Activated T-helper 17 cell treated with anti-CD3 and anti-CD28 coated beads, Interleukin-2, amount 50 U/mL, for 72 hours (primary cell): ENCODE measurements at places on chromosomes 5 and 9. TPM values are rescaled to one million over a fixed set of nuclear protein-coding genes. Genes with fewer than 3 reads are reported as not detected.

PTPRD gene
- total RNA-seq: not detected

DNA sequence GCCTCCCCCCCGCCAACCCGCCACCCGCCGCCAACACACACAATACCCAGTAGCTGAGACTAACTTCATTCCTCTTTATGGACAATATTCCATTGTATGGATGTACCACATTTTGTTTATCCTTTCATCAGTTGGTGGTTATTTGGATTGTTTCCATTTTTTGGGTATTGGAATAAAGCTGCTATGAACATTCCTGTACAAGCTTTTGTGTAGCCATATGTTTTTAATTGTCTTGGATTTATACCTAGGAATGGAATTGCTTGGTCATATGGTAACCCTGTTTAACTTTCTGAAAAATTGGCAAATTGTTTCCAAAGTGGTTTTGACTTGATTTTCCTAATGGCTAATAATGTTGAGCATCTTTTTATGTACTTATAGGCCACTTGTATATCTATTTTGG lies 4.9 kb upstream of the UBTD2 start:
- no peak for ATAC-seq

SLC34A1 gene
- total RNA-seq: 1.1 TPM

DNA sequence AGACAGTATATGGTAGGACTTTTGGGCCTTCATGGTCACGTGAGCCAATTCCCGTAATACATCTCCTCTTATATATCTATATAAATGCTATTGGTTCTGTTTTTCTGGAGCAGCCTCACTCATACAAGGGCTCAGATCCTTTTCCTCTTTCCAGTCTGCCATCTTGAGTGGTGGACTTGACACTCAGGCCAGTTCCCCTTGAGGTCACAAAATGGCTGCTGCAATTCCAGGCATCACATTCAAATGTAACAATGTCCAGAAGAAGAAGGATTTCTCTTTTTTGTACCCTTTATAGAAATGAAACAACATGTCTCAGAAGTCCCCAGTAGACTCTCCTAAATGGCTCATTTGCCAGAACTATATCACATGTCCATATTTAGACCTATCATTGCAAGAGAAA lies 4.5 kb downstream of the GPR150 start:
- ATAC-seq: no peak

PCDHB13 gene
- total RNA-seq: 0.08 TPM

DNA sequence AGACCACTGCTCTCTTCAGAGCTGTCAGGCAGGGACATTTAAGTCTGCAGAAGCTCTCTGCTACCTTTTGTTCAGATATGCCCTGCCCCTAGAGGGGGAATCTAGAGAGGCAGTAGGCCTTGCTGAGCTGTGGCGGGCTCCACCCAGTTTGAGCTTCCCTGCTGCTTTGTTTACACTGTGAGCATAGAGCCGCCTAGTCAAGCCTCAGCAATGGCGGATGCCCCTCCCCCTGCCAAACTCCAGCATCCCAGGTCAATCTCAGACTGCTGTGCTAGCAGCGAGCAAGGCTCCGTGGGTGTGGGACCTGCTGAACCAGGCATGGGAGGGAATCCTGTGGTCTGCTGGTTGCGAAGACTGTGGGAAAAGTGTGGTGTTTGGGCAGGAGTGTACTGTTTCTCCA lies 59.9 kb downstream of the CAVIN4 start:
- ATAC-seq: no peak

GRCh38 chr5:105782501-105782900 lies 1888.2 kb downstream of the EFNA5 start:
- no peak for ATAC-seq

DNA sequence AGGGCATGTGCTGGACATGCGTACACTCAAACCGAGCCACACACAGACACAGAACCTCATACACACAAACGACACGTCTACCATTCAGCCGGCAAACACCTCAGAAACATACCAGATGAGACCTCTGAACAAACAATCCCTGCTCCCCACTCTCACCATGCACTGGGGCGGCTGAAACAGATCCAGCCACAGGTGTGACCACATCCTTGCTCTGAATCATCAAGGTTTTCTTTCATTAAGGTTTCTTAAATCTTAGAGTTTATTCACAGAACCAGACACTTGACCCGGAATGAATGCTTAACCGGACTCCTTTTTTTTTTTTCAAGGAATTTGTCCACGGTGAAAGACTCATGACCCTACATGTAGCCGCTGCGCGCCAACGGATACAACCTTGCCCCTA lies 26.2 kb downstream of the TERT start:
- ATAC-seq: peak; percentile 99

GRCh38 chr5:32446630-32447029 lies 2.1 kb upstream of the ZFR start:
- no peak for ATAC-seq

GRCh38 chr9:121545875-121546423 lies 46.3 kb upstream of the GGTA1 start:
- peak; percentile 88 for ATAC-seq

DNA sequence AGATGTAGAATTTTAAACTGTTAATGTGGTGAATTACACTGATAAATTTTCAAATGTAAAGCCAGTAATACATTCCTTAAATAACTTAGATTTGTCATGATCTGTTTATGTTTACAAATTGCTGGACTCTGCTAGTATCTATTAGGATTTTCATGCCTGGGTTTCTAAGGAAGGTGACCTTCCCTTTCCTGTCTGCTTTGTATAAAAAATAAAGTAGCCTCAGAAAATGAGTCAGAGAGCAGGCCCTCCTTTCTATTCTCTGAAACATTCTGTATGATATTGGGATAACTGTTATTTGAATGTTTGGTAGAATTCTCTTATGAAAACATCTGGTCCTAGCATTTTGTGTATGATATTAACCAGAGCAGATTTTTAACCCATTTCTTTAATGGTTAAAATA lies 255.3 kb downstream of the SYK start:
- no peak for ATAC-seq

- ATAC-seq: no peak
Observed at GRCh38 chr5:53431665-53432064, 48.8 kb upstream of the FST start.

- no peak for ATAC-seq
Observed at GRCh38 chr9:96345551-96345950, 38.0 kb downstream of the SLC35D2 start.

ASS1 gene
- 1.4 TPM for total RNA-seq

GRCh38 chr5:127799293-127799905 lies 96.2 kb downstream of the CCDC192 start:
- ATAC-seq: no peak

DNA sequence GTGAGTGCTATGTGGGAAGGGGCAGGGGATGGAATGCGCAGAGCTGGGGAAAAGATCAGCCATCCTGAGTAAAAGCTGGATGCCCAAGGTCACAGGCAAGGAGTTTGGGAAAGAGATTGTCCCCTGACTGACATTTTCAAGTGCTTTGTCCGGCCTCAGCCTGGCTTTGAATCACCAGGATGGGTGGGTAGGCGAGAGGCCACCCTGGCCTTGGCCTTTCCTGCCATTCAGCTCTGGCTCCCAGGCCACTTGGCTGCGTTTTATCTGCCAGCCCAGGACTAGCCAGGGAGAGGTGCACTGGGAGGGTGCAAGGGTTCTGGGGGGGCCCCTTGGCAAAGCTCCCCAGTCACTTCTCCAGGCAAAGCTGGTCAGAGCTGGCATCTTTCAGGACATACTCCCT lies 37.4 kb upstream of the SYNPO start:
- ATAC-seq: no peak

GRCh38 chr9:76887951-76888350 lies 18.0 kb downstream of the PRUNE2 start:
- no peak for ATAC-seq

ANKDD1B gene
- total RNA-seq: 0.35 TPM

DNA sequence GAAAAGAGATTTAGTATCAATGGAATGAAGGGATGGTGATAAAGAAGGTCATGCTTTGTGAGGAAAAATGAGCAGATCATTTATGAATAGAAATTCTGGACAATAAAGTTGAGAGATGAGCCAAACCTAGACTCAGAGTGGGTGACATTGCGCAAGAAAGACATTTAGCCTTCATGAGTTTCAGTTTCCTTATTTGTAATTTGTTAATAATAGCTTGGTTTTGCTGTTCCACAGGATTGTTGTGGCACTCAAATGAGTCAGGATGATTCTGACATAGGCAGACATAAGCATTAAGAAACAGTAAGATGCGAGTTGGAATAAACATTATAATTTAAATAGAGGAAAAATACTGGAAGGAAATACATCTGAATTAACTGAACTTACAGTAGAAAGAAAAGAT lies 34.8 kb downstream of the ITGA2 start:
- peak; percentile 79 for ATAC-seq

DNA sequence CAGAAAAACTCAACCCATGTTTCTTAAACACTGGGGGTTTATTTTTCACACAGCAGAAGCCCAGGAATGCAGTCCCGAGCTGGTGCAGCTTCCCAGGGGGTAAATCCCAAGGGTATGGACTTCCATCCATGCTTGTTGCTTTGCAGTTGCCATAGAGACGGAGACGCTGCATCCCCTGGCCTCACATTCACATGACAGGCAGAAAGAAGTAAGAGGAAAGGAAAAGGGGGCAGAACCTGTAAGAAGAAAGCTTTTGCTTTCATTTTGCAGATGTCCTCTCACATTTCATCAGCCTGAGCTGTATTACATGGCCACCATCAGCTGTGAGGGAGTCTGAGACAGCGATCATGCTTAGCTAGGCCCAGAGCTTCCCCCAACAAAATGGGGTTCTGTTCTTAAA lies 321.0 kb downstream of the AGTPBP1 start:
- no peak for ATAC-seq

- ATAC-seq: peak; percentile 92
Observed at GRCh38 chr5:82911910-82912309, 165.3 kb downstream of the TMEM167A start.

GRCh38 chr9:96150324-96151227 lies 151.4 kb downstream of the HSD17B3 start:
- ATAC-seq: peak; percentile 88

TMC1 gene
- 0.32 TPM for total RNA-seq

DNA sequence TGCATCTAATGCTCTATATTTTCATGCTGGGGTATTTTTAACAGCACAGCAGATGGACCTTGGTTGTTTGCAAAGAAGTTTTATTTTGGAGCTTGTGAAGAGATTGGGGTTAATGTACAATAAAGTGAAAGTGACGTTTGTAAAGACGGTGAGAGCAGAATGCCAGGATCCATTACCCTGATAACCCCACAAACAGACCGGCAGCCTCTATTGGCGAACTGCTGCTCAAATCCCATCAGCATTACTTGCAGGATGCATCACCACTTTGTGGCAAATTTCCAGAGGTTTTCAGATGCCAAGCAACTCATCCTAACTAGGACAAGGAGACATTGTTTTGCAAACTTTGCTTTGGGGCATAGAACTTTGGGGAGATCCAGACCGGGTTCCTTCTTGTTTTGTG lies 383.3 kb upstream of the ZNF462 start:
- ATAC-seq: no peak

MYO10 gene
- 0.80 TPM for total RNA-seq

- ATAC-seq: no peak
Observed at GRCh38 chr9:88725300-88726019, 190.5 kb downstream of the NXNL2 start.

LARP1 gene
- total RNA-seq: 242 TPM

DNA sequence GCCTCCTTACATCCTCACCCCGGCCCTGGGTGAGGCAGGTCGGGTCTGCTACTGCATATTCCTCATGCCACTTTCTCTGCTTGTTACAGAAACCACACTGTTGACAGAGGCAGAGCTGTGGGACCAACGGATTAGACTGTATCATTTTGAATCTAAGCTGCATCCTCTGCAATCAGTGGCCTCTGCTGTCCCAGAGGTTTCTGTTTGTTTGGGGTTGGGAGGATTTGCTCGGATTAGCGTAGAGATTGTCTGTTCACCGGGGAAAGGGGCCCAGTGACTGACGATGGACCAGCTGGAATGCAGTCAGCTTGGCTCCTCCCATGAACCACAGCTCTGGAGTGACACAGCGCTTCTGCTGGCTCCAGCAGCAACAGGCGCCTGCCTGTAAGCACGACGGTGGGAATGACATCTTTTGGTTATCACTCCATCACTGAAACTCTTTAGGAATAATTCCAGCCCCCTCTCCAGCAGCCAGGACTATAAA lies 37.3 kb upstream of the ADRA1B start:
- ATAC-seq: no peak

IFNA21 gene
- not detected for total RNA-seq

TAF11L10 gene
- not detected for total RNA-seq

IL13 gene
- 4.3 TPM for total RNA-seq

PCDHGB6 gene
- total RNA-seq: not detected

DNA sequence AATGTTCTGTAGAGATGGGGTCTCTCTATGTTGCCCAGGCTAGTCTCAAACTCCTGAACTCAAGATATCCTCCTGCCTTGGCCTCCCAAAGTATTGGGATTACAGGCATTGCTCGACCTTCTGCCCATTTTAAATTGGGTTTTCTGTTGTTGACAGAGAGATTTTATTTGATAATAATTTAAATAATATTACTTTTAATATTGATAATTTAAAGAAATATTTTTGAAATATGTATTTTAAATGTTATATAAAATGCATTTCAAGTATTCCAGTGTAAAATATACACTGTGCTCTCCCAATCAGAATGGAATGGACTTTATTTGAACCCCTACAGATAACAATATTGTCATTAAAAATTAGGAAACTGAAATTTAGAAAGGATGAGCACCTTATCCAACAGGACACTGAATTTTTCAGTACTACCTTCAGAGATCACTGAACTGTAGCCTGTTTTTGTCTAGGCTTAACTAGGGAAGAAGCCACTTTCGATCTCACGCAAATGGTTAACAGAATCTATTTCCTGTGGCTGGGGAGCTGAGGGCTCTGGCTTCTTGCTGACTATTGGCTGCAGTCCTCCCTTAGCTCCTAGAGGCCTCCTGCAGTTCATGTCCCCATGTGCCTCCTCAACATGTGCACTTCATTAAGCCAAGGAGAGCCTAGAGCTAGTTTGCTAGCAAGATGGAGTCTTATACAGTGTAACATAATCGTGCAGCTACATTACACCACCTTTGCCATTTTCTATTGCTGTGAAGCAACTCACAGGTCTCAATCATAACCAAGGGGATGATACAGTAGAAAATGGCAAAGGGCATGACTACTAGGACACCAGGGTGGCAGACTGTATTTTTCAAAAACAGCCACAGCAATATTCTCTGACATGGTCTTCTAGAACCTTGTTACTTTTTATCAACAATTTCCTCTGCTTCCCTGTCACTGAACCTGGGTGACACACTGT lies 150.0 kb downstream of the CDC42SE2 start:
- peak; percentile 87 for ATAC-seq

HSPB3 gene
- not detected for total RNA-seq

- ATAC-seq: no peak
Observed at GRCh38 chr9:19988281-19988680, 199.4 kb upstream of the SLC24A2 start.

MZB1 gene
- 39.9 TPM for total RNA-seq

DNA sequence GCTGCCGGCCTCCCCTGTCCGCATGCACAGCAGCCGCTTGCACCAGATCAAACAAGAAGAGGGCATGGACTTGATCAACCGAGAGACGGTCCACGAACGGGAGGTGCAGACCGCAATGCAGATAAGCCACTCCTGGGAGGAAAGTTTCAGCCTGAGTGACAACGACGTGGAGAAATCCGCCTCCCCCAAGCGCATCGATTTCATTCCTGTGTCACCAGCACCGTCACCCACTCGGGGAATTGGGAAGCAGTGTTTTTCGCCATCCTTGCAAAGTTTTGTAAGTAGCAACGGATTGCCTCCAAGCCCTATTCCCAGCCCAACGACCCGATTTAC lies 75.3 kb downstream of the PIP5K1B start:
- no peak for ATAC-seq

SEMA6A gene
- total RNA-seq: not detected

SREK1 gene
- total RNA-seq: 72.4 TPM

HRCT1 gene
- total RNA-seq: not detected

ANKRD34B gene
- total RNA-seq: not detected
